ENCODE measurements at places on chromosomes 5 and 9.

DNA sequence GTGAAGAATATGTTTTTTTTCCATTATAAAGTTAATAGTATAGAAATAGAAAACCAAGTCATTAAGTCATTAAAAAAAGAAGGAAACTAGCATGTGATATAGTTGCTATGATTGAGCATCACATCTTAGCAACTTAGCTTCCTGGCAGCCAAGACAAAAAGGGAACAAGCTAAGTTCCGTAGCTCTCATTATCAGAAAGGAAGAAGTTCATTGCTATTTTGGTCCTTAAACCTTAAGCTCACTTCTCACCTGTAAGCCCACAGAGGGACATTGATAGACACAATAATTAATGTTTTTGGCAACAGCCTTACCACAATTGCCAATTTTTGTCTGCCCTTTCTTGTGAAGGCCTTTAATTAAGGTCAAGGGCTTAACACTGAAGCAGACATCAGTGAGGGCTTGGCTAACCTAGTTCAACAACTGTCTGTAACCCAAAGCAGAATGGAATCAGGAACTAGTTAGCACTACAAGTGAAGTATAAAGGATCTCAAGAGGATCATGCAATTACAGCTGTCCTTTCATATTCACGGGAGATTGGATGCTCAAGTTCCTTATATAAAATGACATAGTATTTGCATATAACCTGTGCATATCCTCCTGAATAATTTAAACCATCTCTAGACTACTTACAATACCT, 24.0 kb upstream of the KLF4 start:
- no peak for DNase-seq

- DNase-seq, result no peak
These were observed 57.7 kb downstream of the ALDH1A1 start for GRCh38 chr9:72895122-72895521.

DNA sequence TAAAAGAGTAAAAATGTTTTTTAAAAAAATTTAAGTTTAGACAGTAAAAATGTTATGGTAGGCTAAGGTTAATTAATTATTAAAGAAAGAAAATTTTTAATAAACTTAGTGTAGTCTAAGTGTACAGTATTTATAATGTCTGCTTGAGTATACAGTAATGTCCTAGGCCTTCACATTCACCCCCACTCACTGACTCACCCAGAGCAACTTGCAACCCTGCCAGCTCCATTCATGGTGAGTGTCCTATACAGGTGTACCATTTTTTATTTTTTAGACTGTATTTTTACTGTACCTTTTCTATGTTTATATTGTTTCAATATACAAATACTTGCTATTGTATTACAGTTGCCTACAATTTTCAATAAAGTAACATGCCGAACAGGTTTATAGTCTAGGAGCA, 234.1 kb downstream of the AUH start:
- DNase-seq, result no peak

DNA sequence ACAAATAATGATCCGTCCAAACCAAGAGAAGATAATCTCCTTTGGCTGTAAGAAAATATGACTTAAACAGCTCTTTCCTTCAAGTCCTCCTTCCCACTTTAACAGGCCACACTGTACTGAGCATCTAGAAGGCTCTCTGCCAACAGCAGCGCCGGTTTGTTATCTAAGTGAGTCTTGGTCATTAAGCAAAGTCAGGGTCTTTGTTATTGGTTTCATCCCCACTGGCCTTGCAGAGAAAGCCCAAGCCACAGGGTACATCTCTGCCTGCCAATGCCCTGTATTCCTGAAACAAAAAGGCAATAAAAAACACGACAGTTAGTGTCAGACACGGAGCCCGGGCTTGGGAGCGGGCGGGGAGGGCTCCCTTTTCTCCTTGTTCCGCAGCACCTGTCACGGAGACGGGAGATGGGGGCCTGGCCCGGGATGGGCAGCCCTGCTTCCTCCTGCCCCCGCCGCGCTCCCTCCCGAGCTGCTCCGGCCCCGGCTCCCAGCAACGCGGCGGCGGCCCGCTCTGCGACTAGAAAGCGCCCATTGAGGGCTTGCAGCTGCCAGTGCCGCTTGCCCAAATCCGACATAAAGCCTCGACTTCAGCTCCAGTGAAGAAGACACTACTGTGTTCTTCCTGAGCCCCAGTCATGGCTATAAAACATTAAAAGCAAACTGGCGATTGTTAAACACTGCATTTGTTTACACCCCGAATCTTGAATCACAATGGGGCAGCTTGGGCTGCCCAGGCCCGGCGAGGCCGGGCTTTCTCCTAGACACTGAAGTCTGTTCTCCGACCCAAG, 28.1 kb upstream of the PIK3R1 start:
- DNase-seq, result peak; percentile 46

DNA sequence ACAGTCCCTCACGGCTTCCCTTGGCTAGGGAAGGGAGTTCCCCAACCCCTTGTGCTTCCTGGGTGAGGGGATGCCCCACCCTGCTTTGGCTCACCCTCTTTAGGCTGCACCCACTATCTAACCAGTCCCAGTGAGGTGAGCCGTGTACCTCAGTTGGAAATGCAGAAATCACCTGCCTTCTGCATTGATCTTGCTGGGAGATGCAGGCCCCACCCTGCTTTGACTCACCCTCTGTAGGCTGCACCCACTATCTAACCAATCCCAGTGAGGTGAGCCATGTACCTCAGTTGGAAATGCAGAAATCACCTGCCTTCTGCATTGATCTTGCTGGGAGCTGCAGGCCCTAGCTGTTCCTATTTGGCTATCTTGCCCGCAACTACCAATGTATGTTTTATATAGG, 44.7 kb downstream of the CCL28 start:
- no peak for DNase-seq

GRCh38 chr5:107655831-107656230, 14.9 kb downstream of the EFNA5 start:
- no peak for DNase-seq

- no peak for DNase-seq
These were observed 142.7 kb downstream of the PAX5 start for GRCh38 chr9:36891341-36891811.

DNA sequence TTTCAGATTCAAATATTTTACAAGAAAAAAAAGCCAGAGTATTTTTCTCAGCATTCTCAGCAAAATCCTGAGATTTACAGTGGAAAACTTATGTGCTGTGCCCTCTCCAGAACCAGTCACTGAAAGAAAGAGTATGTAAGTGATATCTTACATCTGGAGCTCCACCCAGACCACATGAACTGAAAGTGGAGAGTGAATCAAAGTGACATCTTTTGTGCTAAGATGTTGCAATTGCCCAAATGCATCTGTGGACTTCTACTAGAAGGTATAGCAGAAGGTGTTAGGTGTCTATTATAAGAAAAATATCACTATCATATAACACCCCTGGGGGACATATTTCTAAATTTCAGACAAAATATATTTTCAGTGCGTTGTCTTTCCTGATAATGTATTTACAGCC, 49.0 kb upstream of the RIC1 start:
- no peak for DNase-seq

DNA sequence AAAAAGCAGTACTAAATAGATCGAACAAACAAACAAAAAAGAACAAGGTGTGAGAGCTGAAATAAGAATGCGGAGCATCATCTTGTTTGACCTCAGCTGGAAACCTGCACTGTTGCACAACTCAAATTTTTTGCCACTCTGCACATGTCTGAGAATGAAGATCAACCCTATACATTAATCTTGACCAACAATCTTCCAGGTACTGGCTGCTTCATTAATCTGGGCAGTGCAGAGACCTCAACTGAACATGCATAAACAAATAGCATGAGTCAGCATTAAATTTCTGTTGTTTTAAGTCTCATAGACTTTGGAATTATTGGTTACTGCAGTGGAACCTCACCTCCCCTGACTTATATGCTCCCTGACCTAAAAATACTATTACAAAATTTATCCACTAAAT, 114.6 kb upstream of the FTMT start:
- DNase-seq, result no peak

DNA sequence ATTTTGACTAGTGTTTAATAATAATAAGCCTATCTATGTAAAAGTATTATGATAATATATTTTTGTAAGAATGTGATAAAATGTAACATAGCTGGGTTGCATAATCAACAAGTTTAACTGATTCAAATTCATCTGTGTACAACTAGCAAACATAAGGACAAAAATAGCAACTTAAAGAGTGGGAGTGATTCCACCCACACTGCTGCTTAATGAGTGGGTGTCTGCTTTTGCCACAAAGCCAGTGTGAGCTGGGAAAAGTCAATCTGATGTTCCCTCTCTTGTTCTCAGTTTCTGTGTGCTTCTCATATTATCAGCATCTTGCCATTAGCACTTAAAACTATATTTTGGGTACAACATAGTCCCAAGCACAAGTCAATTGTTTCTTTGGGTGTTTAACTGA, 111.1 kb upstream of the DPYSL3 start:
- DNase-seq, result no peak

DNA sequence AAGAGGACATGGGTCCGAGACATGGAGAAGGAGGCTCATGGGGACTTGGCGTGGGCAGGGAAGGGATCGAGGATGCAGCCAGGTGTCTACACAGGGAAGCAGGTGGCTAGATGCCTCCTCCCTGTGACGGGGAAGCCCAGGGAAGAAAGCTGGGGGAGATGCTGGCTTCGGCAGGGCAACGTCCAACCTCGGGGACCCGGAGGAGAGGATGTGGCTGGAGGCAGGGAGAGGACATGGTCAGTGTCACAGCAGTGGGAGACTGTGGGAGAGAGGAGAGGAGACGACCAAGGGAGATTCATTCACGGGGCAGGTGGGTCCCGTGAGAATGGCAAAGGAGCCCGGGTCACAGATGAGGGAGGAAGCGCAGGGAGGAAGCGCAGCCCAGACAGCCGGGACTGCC, 73.2 kb upstream of the PHYKPL start:
- DNase-seq, result no peak

- no peak for DNase-seq
These were observed 80.6 kb downstream of the WNK2 start for GRCh38 chr9:93264338-93265125.

DNA sequence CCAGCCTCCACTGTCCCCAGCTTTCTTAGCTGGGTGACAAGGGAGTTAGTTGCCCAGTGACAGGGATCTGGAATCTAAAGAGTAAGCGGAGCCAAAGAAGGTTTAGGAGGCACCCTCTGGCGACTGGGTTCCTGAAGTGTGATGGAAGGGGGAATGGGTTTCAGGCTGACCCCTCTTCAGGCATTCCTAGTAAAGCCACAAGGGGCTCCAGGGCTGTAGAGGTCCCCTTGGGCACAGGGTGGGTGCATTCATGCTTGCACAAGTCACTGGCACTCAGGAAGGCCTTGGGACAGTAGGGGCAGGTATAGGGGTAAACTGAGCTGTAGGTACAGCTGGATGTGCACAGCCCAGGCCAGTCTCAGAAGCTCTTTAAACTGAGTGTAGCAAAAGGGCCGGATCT, 74.2 kb downstream of the CPLANE1 start:
- DNase-seq, result no peak

GRCh38 chr5:157471709-157472108, 11.7 kb downstream of the NIPAL4 start:
- peak; percentile 24 for DNase-seq

DNA sequence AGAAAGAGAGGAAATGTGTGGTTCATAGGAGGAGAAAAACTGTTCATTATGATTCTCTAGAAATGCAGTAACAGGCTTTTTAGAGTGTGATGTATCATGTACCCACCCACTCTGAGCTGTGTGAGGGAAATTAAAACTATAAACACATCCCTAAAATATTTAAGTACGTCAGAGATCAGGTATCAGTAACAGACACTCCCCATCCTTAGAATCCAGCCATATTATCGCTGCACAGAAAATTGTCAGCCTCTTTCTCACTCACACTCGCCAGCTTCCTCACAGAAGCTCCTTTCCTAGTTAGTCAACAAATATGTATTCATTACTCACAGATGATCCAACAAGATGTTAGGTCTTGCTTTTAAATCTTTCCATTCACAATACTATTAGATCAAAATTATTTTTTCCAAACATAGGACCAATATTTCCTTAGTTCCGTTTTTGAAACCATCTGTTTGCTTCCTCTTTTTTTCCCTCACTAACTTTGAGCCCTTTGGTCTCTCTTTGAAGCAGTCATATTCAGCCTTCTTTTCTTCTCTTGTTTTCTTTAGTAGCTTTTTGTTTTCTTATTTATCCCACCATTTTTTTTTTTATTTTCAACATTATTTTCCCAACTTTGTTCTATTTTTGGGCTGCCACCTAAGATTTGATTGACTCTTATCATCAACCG, 13.6 kb upstream of the MAST4 start:
- no peak for DNase-seq

DNA sequence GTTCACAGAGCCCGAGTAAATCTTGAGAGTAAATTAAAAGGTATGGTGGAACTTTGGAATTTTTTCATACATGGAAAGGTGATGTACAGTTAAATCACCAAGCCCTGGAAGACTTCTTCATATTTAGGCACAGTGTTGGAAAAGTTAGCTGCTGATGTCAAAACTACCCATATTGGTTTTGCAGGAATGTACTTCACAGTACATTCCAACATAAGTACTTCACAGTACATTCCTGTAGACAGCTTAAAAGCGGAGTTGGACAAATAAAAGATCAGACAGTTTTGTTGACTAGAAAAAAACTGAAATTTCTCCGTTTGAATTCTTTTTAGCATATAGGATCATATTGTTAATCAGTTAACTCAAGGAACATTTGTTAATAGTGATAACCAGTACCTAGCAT, 1.8 kb downstream of the RANBP17 start:
- no peak for DNase-seq

GRCh38 chr5:130616161-130616560, 548.9 kb downstream of the HINT1 start:
- DNase-seq, result no peak

- no peak for DNase-seq
These were observed 221.2 kb upstream of the CLINT1 start for GRCh38 chr5:158080112-158080511.

GRCh38 chr5:180862645-180863044, 1.6 kb upstream of the ZFP62 start:
- no peak for DNase-seq

GRCh38 chr5:181042722-181043121, 2.7 kb downstream of the BTNL9 start:
- no peak for DNase-seq

DNA sequence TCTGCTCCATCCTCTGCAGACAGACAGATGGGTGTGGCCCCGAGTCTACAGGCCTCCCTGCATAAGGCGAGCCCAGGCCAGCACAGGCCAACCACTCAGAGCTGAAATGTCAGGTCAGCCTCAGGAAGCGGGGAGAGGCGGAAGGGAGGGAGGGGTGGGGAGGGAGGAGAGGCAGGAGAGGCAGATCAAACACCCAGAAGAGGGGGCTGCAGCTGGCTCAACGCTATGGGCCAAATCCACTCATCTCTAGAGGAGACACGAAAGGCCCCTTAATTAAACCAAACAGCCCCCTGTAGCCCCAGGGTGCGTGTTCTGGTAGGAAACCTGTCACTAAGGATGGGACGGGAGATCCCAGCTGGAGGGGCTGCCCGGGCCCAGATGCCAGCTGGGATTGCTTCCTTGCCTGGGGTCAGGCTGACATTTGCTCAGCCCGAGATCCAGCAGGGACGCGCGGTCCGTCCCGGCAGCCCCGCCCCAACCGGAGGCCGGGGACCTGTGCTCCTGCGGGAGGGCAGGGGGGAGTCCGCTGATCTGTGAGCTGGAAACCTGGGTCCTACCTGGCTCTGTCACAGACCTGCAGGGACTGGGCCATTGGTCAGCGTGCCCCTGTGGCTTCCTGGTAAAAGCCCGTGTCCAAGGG, 97.2 kb upstream of the SARDH start:
- DNase-seq, result no peak
